Brain pericyte (primary cell): ENCODE measurements at places on chromosomes 5 and 9.

- no peak for DNase-seq
Measured at GRCh38 chr9:1100201-1100600, 50.0 kb downstream of the DMRT2 start.

DNA sequence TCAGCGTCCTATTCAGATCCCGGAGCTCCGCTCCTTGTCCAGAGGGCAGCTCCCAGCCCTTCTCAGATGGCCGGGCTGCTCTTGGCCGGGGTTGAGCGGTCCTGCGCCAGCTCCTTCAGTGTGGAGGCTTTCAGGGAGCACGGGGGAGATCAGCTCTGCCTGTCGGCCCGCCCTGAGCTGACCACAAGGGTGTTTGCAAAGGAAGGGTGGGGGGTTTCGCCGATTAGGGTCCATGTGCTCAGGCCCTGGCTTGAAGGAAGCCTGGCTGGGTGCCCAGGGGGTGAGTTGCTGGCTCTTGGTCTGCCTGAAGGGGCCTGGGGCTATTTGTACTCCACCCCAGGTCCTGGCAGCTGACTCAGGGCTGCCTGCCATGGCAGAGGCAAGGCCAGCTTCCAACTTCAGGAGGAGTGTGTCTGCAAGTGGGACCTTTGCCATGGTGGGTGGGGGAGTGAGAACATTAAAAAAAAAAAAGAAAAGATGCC lies 250.1 kb upstream of the KLF4 start:
- no peak for DNase-seq

DNA sequence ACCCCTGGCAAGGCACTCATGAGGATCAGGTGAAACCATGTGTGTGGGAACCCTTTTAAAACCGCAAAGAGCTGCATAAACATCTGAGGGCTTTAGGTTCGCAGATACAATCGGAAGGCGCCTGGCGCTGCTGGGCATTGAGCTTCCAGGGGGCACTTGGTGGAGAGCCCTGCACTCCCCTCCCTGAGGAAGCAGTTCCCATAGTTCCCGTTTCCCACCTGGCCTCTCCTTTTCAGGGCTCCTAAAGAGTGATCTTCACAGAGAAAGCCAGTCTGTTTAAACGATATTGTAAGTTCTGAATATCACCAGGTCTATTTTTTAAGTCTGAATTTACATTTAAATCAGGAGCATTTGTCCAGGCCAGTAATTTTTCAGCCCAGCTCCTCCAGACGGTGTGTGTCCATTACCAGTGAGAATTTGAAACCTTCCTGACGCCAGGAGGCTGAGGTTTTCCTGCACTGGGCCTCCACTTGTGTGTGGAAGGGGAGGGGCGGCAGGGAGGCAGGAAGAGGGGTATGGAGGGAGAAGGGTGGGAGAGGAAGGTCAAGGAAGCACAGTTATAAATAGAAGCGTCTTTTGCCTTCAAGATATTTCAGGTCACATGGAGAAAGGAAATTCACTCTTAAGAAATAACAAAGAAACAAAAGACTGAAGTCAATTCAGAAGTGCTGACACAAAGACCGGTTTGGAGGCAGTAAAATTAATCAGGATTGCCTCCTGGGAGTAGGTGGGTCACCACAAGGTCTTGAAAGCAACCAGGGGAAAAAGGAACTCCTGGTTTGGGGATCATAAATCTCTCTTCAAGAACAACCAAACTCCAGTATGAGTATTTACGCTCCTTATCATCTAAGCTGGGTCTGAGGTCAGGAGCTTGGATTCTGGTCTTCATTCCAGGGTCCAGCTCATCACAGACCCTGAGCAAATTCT lies 14.3 kb upstream of the MGAT1 start:
- no peak for DNase-seq

GRCh38 chr5:2383698-2384065 lies 367.8 kb downstream of the IRX2 start:
- no peak for DNase-seq

- DNase-seq, result no peak
Measured at GRCh38 chr9:134989206-134990065, 71.7 kb upstream of the FCN1 start.
